ENCODE measurements at places on chromosomes 2 and 18.

- no peak for DNase-seq
Measured at GRCh38 chr2:63768051-63768450, 73.6 kb upstream of the UGP2 start.

DNA sequence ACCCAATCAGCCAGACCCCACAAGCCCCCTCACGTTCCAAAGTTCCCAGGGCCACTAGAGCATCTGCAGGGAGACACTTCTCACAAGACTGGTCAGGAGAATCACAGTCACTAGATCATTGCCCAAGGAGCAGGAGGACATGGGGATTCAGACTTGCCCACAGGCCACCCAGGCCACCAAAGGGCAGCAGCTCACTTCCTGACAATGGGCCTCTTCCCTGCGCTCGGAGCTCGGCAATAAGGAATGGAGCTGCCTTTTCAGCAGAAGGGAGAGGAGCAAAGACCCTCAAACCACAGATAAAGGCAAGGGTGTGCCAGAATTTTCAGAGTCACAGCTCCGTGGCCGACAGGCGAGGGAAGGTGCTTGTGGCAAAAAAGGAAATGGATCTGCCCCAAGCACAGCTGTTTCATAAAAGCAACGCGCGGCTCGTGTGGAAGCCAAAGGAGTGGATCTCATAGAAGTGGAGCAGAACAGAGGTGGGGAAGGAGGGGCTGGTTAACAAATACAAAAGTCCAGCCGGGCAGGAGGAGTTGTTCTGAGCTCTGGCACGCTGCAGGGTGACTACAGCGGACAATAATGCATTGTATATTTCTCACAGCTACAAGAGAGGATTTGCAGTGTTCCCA is 72.1 kb downstream of the EDAR start:
- no peak for DNase-seq

DNA sequence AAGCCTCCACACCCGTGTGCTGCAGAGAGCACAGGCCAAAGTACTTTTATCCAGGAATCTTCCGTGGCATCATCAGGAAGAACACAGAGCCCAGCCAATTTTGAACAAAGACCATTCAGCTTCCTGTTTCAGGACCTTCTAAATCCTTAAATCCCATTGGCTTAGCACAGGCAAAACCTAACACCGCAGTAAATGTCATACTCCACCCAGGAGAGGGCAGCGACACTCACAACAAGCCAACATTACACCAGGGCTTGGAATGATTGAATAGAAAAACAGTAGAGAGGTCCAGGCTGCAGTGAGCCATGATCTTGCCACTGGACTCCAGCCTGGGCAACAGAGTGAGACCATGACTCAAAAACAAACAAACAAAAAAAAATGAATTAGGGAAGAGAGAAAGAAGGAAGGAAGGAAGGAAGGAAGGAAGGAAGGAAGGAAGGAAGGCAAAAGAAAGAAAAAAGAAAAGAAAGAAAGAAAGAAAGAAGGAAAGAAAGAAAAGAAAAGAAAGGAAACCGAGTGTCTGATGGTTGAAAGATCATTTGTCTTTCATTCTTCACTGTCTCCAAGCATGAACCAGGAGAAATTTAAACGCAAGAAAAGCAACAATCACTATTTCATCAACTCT is 144.6 kb upstream of the SATB2 start:
- DNase-seq = no peak

DNA sequence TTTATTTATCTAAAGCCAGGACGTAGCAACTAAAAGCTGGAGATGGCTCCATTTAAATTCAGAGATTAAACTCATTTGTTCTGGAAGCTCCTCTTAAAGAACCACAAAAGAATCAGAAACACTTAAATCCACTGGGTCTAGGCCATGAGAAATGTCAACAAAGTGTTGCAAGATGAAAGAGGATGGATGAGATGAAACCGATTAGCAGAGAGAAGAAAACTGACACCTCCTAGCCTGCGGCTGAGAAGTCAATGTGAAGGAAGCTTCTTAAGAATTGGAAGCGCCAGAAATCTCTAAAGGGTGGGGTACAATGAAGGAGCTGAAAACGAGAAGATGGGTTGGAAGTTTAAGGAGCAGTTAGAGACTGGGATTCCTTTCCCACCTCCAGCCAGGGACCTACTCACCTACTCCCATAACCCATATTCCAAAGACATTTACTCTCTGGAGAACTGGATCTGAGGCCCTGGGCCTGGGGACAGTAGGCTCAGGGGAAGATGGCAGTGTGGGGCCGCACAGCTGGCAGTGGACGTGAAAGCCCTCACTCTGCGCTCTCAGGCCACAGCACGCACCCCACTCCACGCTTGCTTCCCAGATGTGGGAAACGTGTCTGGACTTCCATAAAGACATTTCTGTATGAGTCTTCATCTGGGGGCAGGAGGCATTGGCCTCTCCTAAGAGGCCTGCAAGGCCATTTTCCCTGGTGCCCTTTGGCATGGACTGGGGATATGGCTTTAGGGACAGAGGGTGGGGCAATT is 188.4 kb downstream of the LOXHD1 start:
- DNase-seq = no peak

DNA sequence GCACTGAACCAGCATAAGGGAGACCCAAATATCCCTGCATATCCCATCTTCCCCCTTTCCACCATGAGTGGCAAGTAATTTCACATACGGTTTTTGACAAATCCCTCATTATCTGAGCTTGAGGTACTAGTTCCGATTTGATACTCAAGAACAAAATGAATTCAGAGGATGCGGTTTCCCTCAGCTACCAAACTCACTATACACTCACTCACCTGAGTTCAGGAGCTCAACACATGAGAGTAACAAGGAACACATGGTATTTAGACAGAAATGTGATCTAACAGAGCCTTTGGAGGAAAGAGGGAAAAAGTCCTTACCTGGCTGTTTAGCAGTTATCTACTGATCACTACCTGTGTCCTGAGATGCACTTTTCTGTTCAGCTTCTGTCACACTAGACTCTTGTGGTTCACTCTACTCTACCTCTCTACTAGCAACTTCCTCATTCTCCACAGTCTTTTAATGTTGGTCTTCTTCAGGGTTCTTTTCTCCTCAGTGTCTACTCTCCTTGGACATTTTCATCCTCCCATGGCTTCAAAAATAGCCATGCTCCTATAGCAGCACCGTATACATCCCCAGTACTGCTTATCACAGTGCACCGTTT is 25.1 kb downstream of the ASXL2 start:
- no peak for DNase-seq

DNA sequence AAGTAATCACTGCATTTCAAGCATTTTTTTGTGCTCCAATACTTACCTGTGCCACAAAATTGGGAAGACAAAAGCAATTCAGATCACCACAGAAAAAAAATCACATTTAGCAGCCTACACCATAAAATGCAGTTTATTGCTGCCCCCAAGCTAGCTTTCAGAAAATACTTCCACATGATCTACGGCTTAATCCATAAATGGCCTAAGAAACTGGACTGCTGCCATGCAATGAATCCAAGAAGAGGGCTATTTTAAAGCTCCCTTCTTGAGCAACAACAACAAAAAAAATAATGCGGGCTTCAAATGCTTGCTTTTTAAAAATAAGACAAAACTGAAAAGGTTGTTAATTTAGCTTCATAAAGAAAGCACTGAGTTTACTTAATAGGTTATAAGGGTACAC is 272.3 kb downstream of the RAD51AP2 start:
- no peak for DNase-seq

- peak; percentile 79 for DNase-seq
Measured at GRCh38 chr2:62014102-62014501, 108.6 kb downstream of the COMMD1 start.

DNA sequence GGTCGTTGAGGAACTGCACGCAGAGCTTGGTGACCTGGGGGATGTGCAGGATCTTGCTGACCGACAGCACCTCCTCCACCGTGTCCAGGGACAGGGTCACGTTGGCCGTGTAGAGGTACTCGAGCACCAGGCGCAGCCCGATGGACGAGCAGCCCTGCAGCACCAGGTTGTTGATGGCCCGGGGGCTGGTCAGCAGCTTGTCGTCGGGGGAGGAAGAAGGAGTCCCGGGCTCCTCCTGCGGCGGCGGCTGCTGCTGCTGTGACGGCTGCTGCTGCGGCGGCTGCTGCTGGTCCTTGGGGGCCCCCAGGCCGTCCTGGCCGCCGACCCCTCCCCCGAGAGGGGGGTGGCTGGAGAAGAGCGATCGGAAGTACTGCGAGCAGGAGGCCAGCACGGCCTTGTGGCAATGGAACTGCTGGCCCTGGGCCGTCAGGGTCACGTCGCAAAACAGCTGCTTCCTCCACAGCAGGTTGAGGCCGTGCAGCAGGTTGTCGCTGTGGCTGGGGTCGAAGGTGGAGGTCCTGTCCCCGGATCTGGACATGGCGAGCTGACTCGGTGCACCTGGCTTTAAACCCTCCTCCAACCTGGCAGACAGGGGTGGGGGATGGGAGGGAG is 2.7 kb downstream of the KLHL14 start:
- DNase-seq = no peak

GRCh38 chr2:106144621-106145331 is 49.3 kb downstream of the UXS1 start:
- DNase-seq = no peak

DNA sequence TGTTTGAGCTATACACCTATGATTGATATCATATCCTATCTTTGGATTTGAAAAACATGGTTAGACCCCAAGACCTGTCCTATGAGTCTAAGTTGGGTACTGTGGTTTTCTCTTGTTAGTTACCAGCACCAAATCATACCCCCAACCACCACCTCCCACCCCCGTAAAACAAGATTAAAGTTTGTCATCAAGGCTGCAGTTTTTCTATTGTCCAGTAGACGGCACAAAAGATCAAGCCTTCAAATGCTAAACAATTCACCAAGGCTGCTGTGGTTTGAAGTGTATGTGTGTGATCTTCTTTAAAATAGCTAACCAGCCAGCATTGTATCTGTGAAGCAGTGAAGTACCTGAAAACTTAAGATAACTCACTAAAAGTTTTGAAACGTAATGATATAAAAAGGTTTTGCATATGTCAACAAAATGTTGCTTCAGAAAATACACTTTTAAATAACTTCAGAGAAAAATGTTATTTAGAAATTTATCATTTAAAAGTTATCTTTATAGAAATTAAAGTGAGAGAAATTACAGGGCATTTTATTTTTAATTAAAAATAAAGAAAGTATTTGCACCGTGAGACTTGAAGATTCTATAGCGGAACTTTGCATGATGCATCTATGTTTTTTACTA is 5.8 kb upstream of the MEIS1 start:
- no peak for DNase-seq

- DNase-seq = peak; percentile 39
Measured at GRCh38 chr2:172311921-172312345, 115.5 kb upstream of the ITGA6 start.

DNA sequence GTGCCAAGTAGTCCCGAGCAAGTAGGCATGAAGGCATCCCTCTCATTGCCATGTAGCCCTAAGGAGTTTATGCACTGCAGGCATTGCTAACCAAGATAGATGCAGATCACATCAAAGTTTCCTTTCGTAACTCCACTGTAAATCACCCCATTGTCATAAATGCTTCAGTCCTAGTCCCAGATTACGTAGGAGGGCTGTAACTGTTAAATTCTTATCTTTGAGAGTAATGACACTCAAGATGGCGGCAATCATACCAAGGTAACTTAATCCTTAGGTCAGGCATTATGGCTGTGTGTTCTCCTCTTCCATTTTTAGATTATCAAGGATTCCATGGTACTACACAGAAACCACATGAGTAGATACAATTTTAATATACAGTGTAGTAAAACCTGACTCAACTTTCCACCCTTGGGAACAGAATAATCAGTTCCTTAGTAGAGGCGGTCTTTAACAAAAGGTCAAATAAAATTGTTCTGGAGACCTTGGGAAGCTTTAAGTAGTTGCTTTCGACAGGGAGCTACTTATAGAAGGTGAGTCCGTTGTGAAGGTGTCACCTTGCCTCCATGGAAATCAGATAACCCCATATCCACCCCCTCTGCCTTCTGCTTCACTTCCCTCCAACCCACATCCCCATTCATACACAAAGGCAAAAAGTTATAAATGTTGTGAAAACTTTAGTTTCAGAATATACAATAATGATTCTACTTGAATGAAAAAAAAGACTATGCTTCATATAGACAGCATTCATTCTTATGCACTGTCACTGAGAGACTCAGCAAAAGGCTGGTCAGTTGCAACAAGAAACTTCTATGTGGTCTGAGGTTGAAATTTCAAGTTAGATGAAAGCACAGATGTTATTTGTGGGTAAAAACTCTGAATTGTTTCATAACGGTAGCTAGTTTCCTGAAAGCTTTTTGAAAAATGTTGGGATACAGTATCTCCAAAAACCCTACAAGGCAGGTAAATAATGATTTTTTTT is 64.8 kb upstream of the GALNT5 start:
- DNase-seq = no peak

- DNase-seq = peak; percentile 28
Measured at GRCh38 chr2:53381271-53381670, 386.3 kb upstream of the CHAC2 start.

- DNase-seq = peak; percentile 69
Measured at GRCh38 chr2:30984148-30984547, 154.1 kb downstream of the GALNT14 start.

GRCh38 chr2:16006537-16007166 is 66.3 kb downstream of the MYCN start:
- no peak for DNase-seq

- no peak for DNase-seq
Measured at GRCh38 chr2:37111958-37112357, 27.6 kb downstream of the GPATCH11 start.

GRCh38 chr18:61308004-61308403 is 25.2 kb upstream of the CDH20 start:
- DNase-seq = no peak

DNA sequence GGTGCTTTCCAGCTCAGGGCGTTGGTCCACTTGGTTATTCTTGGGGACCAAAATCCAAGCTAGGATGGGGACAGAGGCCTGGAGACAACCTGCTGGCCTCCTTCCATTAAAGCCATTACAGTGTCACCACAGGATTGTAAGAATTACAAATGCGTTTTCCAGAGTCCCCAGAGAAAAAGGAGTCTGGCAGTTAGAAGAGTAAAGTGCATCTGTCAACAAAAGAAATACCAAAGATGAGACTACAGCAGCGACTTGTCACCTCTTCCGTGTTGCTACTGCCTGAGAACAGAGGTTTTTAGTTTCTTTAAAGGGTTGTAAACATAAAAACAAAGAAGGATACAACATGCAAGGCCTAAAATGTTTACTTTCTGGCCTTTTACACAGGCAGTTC is 235.7 kb downstream of the AGAP1 start:
- no peak for DNase-seq

DNA sequence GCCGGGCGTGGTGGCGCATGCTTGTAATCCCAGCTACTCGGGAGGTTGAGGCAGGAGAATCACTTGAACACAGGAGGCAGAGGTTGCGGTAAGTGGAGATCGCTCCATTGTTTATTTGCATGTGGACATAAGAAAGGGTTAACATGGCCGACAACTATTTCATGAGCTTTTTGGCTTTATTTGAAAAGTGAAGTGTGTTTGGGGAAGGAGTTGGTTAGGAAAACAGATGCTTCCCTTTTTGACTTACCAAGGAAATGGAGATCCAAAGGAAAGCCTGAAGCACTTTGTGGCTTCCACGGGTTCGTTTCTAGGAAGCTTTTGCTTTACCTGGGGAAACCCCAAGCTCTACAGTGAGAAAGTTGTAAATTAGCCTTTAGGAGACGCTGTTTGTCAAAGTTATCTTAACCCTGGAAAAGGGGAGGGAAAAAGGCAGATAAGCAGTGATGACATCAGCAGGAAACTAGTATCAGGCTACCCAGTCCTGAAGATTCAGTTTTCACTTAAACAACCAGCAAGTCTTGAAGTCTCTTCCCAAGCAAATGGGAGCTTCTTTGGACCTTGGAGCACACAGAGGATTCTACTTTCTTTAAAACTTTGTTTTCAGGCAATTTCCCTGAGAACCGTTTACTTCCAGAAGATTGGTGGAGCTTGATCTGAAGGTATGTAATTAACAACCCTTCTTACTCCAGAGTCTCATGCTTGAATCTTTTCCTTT is at the start of gene CASP10:
CASP10 (plus strand) TSS at position 492 of the 715 bp plus-strand sequence. CDS start 2,637 bp downstream, outside the sequence.
- no peak for DNase-seq

- no peak for DNase-seq
Measured at GRCh38 chr2:39133215-39133851, 12.5 kb upstream of the SOS1 start.

All from left ventricle myocardium superior (tissue), 1 donor.